NCI-H345 (cell line): ENCODE measurements at places on chromosomes 16 and 17.
A peak's percentile ranks its signal among the peaks of the same experiment; 100 is the strongest.

DNA sequence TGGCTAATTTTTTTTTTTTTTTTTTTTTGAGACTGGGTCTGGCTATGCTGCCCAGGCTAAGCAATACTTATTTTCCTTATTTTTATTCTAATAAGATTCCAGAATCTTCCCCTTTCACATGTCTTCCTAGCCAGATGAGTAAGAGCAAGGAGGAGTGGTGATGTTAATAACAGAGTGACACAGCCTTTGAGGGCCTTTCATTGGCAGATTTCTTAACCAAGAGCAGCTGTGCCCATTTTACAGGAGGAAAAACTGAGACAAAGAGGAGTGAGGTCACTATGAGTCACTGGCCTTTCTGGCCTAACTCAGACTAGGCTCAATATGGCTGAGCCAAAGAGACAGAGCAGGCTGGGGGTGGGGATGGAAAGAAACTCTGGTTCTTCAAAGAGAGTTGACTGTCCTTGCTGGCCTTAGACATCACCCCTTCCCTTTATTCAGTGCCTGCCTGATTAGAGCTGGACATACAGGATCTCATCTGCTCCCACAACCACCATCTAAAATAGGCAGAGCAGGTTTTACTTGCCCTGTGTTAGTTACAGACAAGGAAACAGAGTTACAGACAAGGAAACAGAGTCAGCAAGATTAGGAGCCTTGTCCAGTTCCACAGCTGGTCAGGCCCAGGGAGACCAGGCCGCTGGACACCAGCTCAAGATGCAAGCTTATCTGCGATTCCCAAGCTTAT, 50.0 kb upstream of the TOB1 start:
- no peak for DNase-seq

DNA sequence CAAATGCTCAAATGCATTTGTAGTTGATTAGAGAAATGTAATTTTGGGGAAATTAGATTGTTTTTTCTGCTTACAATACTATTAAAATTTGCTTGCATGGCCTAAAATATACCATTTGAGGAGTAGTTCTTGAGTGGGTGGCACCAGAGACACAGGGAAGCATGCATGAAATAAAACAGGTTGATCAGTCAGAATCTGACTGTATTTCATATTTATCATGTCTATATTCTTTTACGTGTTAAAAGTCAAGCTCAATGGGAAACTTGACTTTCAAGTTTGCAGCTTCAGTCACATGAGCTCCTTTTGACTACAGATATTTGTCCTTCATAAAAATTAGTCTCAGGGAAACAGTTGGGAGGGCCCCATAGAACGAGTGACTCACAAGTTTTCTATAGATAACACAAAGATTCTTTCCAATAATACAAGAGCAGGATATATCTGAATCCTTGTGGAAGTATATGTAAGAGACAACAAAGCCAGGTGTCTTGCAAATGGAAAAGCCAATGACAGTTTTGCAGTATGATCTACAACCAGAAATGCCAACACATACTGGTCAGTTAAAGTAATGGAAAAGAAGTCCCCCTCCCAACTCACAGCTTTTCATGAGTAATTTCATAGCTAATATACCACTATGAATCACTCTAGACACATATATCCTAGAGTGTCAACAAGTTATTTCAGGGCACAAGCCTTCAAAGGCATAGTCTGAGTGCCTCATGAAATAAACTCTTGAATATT, 42.2 kb upstream of the CORO6 start:
- no peak for DNase-seq

- no peak for DNase-seq
Observed at GRCh38 chr16:12646098-12646489, 157.6 kb downstream of the CPPED1 start.

- no peak for DNase-seq
Observed at GRCh38 chr16:88939972-88940861, 36.8 kb downstream of the CBFA2T3 start.

GRCh38 chr17:214881-215331, 33.5 kb upstream of the DOC2B start:
- DNase-seq, result no peak

DNA sequence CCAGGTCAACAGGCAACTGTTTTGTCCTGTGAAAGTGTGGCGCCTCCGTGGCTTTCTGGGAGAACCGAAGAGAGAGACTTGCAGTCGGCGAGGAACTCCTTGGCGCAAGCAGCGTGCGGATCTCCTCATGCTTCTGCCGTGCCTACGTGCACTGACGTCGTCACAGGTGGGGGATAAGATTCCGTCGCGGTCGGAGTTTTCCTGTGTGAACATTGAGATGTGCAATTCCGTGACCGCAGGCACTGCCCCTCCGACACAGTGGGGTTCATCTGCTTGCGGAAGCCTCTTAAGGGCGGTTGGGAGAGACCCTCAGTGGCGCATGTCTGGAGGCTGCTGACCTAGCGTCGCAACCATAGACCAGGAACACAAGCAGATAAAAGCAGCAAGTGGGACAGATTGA, 212.3 kb upstream of the CHMP6 start:
- DNase-seq, result no peak

DNA sequence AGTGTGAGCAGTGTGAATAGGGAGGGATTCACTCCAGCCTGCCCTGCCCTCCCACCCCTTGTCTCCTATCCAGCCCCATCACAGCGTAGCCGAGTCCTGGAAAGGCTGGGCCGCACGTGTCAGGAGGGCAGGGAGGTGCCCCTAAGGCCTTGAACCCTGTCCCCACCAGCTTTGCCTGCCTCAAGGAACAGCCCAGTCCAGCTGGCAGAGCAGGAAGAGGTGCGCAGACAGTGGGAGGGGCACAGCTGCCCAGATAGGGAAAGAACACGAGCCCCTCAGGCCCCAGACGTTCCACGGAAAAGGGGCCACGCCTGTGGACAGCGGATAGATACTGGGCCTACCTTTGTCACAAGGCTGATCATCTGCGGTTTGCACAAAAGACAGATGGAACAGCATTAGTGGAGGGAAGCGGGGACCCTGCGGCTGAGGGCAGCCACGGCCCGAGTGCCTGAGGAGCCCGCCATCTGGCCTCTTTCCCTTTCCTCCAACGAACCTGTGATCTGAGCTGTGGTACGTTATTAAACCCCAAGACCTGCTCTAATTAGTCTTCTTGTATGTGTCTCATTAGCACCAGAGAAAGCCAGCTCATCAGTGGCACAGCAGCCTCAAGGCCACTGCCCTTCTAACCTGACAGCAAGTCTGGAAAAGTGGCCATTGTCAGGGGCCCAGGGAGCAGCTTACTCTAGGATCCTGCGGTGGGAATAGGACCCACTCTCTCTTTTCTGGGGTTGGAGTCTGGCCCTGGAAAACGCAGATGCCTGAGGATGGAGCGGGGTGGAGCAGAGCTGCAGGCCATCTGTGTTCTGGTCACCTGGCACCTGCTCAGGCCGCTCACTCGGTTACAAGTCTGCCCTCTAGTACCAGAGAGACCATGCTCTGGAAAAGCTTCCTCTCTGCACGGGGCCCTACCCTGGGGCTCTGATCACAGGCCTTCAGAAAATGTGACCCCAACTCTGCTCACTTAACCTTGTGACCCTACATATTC, 16.3 kb downstream of the MPP3 start:
- DNase-seq, result no peak

GRCh38 chr17:79892457-79893241, 53.4 kb upstream of the CBX4 start:
- DNase-seq, result peak; percentile 96

GRCh38 chr17:77730376-77730775, 228.1 kb upstream of the TNRC6C start:
- no peak for DNase-seq

GRCh38 chr17:43014020-43014648, 7.5 kb downstream of the IFI35 start:
- no peak for DNase-seq

DNA sequence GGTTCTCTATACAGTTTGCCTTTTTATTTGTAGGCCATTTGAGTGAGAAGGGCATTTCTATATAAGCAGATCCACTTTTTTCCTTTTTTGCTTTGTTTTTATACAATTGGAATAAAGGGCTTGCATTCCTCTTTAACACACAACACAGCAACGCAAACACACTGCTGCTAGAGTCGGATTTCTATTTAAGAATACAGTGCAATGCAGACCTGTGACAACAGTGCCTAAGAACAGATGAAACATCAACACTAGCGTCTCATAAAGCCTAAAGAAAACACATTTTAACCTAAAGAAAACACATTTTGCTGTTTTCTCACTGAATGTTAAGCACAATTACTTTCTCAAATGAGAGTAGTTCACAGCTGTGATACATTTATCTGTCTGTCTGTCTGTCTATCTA, 1141.1 kb downstream of the CDH11 start:
- no peak for DNase-seq

DNA sequence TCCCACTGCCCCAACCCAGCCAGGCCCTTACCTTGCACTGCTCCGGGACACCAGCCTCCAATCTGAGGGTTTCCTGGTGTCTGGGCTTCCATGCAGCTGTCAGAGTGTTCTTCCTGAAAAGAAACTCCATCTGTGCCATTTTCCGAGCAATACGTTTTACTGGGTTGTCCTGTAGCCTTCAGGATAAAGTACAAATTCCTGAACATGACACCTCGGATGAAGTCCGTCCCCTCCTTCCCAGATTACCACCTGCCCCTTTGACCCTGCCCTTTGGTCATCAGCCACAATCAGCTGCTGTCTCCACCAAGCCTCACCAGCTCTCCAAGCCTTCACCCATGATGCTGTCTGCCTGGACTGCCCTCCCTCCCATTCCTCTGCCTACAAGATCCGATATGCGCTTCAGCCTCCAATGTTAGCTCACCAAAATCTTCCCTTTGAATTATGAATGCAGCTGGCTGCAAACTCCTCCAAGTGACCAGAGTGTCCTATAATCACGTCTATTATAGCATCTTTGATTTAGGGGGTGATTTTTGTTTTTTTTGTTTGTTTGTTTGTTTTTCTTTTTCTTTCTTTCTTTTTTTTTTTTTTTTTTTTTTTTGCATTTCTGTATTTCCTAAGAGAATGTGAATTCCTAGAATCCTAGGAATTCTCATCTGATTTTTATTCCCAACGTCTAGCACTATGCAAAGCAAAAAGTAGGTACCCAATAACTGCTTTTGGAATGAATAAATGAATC, 60.6 kb upstream of the KIFC3 start:
- DNase-seq, result no peak

GRCh38 chr16:2950773-2951172, 13.3 kb upstream of the KREMEN2 start:
- DNase-seq, result no peak

DNA sequence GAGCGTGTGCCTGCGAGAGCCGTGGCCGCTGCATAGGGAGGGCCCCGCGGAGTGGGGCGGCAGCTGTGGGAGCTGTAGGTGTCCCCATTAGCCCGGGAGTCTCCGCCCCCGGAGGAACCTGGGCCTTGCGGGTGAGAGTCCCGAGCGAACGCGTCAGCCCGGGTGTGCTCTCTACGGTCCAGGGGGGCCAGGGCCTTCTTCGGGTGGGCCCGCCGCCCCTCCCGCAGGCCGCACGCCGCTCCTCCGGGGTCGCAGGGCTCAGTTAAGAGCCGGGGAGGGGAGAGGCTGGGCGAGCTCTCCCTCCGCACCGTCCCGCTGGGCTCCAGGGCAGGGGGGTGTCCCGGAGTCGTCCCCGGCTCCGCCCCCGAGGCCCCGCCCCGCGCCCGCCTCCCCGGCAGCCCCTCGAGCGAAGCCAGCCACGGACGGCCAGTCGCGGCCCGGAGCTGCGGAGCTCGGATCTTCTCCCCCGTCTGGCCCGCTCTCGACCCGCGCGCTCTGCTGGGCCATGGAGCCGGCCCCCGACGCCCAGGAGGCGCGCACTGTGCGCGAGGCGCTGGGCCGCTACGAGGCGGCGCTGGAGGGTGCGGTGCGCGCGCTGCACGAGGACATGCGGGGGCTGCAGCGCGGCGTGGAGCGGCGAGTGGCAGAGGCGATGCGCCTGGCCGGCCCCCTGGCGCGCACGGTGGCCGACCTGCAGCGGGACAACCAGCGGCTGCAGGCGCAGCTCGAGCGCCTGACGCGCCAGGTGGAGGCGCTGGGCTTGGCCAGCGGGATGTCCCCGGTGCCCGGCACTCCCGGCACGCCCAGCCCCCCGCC, at the start of gene SMTNL2:
SMTNL2 (plus strand) TSS at position 429 of the 816 bp plus-strand sequence; CDS start at position 506, 77 bp downstream.
- no peak for DNase-seq

DNA sequence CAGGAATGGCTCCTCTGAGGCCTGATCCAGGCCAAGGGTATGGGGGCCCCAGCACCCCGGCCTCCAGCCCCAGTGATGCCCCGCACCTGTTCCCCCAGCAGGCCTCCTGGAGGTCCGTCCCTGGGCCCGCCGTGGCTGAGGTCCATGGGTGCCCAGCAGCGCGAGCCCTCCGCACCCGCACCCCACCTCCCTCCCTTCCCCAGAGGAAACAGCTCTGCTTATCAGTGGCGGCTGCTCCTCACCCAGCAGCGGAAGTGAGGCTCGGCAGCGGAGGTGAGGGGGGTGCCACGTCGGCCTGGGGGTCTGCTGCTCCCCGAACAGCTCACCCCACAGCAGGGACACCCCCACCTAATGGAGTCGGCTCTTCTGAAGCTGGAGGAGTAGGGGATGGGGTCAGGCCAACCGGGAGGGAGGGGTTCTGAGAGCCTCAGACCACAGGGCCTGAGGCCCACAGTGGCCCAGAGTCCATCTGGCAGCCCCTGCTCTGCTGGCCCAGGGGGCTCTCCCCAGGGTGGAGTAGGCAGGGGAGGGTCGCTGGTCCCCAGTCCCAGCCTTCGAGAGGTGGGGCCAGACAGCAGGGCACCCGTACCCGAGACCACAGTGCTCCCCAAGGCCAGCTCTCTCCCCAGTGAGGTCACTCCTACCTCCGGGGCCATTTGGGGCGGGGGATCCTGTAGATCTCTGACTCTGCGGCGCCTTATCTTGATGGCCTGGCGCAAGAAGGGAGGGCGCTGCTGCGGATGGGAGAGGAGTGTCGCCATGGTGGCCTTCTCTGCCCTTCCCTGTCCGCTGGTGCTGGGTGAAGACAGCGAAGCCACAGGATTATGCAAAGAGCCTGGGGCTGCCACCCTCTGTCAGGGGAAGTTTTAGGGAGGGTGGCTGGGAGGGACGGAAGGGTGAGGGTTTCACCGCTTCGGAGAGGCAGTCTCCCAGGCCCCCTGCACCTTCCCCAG, at the start of gene UNC13D:
UNC13D (minus strand) TSS at position 828 of the 953 bp plus-strand sequence; CDS start at position 761, 67 bp downstream.
- DNase-seq, result no peak

GRCh38 chr16:69747115-69747514, 7.6 kb downstream of the NOB1 start:
- no peak for DNase-seq

DNA sequence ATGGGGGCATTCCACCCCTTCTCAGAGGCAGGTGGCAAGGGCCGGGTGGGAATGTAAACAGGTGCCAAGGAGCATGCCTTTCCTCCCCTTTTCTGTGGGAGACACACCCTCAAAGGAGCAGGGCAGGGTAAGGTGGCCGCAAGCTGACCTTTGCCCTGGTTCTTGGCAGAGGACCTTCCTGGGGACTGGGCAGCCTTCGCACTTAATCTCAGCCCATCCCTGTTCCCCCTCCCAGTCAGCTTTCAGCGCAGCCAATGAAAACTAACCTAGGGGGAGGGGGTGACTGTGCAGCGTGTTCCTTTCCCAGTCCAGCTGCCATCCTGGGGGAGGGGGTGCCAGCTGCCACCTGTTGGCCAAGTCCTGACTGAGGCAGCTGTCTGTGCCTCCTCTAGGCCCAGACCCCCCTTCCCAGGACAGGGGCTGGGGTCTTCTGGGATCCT, 2.8 kb downstream of the TRAF4 start:
- peak; percentile 13 for DNase-seq

- no peak for DNase-seq
Observed at GRCh38 chr17:51677875-51678274, 417.5 kb downstream of the UTP18 start.
